ENCODE measurements at places on chromosomes 12 and 14.

- no peak for DNase-seq
Observed at GRCh38 chr14:93903342-93904184, 23.6 kb upstream of the FAM181A start.

DNA sequence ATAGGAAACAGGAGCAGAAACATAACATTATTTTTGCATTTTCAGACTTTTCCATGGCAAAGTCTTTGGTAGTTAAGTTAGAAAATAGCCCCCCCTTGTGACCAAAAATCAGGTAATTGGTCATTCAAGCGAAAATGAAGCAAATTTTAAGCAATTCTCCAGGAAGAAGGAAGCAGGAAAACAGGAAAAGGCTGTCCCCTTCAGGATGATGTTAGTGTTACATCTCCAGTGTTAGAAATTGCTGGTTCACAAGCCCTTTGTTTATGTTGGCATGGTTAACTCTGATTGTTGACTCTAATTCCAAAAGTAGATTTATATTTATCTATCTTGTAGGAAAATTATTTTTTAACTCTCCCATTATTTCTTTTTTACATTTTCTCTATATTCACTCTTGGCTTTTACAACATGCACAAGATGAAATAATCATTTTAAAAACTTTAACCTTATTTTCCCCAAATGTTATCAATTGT is 18.8 kb upstream of the GAS2L3 start:
- no peak for DNase-seq

DNA sequence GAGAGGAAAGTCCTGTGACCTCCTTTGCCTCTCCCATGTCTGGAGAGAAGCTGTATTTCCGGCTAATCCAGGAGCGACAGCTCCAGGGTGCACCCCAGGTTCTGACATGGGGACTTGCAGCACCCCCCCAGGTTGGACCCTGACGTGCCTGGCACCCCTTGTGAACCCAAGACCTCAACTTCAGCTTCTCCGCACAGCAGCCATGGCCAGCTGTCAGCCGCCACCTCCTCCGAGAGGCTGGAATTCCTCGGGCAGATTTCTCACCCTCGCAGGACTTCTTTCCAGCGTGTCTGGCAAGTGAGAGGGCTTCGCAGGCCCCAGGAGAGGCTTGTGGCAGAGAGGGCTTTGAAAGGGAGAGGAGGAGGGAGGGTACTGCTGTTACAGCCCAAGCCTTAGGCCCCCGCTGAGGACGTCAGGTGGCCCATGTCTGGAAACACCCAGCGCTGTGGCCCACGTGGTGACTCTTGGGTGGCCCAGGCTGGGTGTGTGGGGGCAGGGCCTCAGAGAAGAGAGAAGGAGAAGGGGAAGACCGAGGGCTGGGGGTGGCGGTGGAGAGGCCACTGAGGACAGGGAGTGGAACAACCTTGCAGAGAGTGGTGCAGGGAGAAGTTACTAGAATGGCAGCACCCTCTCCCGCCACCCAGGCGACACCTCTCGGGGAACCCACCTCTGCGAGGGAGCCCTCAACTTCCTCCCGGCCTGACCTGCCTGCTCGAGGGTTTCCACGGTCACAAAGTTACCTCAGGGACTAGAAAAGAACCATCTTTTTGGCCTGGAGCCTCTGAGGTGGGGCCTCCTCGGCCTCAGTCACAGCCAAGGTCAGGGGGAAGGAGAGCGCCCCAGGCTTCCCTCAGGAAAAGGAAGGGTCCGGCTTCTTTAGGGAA is 11.7 kb upstream of the RPS6KL1 start:
- no peak for DNase-seq

GRCh38 chr12:95633732-95634465 is 82.6 kb upstream of the USP44 start:
- DNase-seq = no peak

- peak; percentile 75 for DNase-seq
Observed at GRCh38 chr14:69657950-69658355, 46.6 kb downstream of the SUSD6 start.

- DNase-seq = no peak
Observed at GRCh38 chr14:65941091-65941490, 528.6 kb downstream of the FUT8 start.

DNA sequence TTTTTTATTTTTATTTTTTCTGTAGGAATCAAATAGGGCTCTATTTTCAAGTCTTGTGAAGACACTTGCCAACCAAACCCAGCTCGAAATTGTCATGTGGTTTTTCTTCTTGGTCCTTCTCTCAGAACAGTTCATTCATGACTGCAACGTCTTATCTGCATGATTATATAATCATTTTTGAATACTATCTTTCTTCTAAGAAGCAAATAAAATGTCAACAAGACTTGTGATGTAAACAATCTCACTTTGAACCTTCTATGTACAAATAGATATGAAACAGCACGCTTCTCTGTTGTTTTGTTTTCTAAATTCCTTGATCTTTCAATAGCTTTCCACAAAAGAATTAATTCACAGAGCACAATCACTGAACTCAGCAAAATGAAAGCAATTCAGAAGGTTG is 320.7 kb downstream of the SOX5 start:
- no peak for DNase-seq

DNA sequence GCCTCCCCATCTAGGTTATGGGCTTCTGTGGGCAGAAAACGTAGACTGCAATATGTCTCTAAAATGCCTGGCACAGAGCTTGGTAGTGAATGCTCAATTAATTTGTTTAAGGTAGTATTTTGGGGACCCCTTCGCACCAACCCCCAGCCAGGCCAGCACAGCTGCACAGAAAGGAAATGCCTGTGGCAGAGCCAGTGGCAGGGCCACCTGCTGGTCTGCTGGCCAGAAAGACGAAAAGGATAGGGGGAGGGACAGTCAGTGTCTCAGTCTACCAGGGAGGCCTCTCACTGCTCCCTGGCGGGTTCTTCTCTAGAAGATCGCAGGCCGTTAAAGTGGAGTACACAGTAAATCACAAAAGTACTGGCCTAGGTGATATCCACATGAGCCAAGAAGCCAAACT is 3.5 kb downstream of the RAB15 start:
- DNase-seq = no peak

DNA sequence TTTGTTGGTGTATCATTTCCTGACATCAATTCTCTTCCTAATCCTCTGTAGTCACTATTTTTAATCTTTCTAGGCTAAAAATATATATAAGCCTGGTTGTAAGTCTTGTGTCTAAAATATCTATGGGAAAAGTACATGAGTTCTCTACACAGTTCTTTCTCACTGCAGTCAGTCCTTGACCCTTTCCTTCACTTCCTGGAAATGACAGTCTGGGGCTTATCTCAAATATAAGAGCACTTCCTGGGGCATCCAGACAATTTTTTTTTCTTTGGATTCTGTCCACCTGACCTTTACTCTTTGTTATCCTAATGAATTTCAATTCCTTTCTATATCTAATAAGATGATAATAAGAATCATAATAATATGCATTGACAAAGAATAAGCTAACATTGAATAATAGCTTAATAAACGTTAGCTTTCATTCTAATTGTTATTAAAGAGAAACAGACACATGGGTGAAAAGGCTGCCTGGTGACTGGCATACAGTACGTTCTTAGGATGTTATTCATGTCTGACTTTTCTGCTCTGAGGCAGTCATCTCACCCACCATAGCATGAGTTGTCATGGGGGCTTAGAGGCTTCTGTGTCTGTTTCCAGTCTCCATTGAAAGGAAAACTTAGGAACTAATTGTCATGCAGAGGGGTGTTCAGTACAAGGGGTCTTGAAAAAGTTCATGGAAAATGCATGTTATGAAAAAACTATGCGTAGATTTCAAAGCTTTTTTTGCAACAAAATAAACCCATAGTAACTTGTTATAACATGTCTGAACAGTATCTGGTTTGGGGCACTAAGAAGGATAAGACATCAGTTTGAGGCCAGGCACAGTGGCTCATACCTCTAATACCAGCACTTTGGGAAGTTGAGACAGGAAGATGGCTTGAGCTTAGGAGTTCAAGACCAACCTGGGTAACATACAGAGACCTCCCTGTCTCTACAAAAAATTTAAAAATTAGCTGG is 66.2 kb upstream of the DNM1L start:
- DNase-seq = no peak

GRCh38 chr12:79555028-79555925 is 135.5 kb downstream of the PAWR start:
- DNase-seq = no peak

GRCh38 chr14:49898485-49898884 is 5.6 kb downstream of the ARF6 start:
- DNase-seq = no peak

DNA sequence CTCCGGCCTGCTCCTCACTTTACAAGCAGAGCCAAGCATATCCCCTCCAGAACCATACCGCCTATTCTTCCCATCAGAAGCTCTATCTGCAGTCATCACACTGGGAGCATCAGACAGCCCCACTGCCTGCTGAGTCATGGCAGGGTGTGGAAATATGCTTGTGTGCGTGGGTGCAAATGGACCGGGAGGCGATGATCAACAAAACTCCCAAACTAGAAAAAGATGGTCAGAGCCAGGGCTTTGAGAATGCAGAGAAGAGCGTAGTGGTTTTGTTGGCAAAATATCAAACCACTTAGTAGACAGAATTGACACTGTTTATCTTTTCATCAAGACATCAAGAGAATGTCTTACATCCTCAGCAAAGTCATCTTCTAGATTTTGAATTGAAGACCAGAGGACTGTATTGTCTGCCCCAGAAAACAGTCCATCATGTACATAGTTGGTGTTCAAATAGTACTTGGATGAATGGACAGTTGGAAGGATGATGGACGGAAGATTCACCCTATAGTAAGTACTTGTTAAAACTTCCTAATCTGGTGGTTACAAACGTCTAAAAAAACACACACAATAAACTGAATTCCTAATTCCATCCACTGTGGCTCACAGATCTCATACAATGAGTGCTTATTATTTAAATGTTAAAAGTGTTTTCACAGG is 54.9 kb downstream of the VWF start:
- DNase-seq = no peak

DNA sequence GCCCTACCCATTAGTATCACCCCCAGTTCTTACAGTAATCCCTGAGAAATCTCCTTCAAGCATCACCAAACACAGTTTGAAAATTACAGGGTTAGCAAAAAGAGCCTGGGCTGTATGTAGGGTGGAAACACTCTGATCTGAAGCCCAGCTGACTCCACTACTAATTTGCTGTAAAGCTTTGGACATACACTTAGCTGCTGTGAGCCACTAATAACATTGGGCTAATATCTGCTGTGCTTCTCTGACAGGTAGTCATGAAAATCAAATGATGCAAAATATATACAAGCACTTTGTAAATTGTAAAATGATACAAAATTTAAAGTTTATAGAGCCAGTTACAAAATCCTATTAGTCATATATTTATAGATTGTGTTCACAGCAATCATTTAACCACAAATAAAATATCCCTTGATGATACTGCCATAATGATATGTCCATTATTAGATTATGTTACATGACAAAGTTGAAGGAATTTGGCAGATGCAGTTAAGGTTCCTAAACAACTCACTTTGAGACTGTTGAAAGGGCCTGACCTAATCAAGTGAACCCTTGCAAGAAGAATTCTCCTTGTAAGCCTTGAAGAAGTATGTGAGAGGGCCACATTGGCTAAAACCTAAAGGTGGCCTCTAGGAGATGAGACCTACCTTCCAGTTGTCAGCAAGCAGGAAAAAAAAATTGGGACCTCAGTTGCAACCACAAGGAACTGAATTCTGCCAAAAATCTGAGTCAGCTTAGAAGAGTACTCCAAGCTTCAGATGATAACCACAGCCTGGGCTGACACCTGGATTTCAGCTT is 19.0 kb downstream of the TWF1 start:
- DNase-seq = no peak

DNA sequence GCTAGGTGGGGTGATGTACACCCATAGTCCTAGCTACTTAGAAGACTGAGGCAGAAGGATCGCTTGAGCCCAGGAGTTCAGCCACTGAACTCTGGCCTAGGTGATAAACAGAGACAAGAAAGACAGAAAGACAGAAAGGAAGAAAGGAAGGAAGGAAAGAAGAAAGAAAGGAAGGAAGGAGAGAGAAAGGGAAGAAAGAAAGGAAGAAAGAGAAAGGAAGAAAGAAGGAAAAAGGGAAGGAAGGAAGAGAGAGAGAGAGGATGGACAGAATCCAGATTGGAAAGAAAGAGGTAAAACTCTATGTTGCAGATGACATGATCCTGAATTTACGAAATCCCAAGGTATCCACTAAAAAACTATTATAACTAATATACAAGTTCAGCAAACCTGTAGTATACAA is 8.2 kb downstream of the INTS13 start:
- no peak for DNase-seq
